Mesothelial cell of epicardium (in vitro differentiated cells): ENCODE measurements at places on chromosomes 5 and 9. TPM values are rescaled to one million over a fixed set of nuclear protein-coding genes. Genes with fewer than 3 reads are reported as not detected.

Gene PHYHD1
- total RNA-seq: 22.2 to 25.4 TPM (median 24.3 TPM) in 3 replicates

Gene GRXCR2
- total RNA-seq: not detected in 3 replicates

Gene GHR
- total RNA-seq: 7.9 to 9.9 TPM (median 9.7 TPM) in 3 replicates

Gene MAMDC4
- total RNA-seq: 20.1 to 22.6 TPM (median 20.3 TPM) in 3 replicates

Gene TICAM2
- 1.6 to 2.1 TPM (median 1.6 TPM) in 3 replicates for total RNA-seq
